Liver (tissue), 10 donors: ENCODE measurements at places on chromosomes 1 and 21. TPM values are rescaled to one million over a fixed set of nuclear protein-coding genes. Genes with fewer than 3 reads are reported as not detected.

PGLYRP3 gene
- not detected for polyA plus RNA-seq

GRCh38 chr1:161193561-161194235 is 5.2 kb downstream of the ADAMTS4 start:
- DNase-seq = no peak

- DNase-seq = no peak
These were observed 203.2 kb downstream of the APP start for GRCh38 chr21:25967181-25967900.

PTGS2 gene
- 0.11 TPM for polyA plus RNA-seq

AHDC1 gene
- polyA plus RNA-seq = 2.4 TPM

- no peak for DNase-seq
These were observed 53.2 kb upstream of the LYST start for GRCh38 chr1:235919833-235920441.

- DNase-seq = no peak
These were observed at the start of gene KCNJ6 for GRCh38 chr21:37916310-37917051. TSS of gene KCNJ6 (minus strand) at chr21:37916457. CDS start at chr21:37840682, 75,775 bp downstream.

TRIM67 gene
- not detected for polyA plus RNA-seq

DNA sequence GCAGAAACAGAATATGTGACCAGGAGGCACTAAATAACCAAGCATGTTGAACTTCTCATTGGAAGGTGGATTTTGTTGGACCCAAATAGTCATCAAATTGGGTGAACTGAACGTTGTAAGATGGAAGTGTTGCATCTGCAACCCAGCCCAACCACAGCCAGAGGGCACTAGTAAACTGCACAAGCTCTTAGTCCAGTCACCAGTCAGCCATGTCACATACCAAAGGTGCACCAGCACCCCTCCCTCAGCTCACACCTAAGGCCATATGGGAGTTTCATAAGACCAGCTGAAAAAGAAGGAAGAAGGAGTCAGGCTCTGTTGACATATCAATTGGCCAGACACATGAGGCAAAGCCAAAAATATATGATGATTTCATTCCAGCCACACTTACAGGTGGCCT is 481.7 kb upstream of the NR5A2 start:
- no peak for DNase-seq

PIGR gene
- 12.0 TPM for polyA plus RNA-seq

- no peak for DNase-seq
These were observed 21.9 kb downstream of the PIGK start for GRCh38 chr1:77197351-77197750.

DNA sequence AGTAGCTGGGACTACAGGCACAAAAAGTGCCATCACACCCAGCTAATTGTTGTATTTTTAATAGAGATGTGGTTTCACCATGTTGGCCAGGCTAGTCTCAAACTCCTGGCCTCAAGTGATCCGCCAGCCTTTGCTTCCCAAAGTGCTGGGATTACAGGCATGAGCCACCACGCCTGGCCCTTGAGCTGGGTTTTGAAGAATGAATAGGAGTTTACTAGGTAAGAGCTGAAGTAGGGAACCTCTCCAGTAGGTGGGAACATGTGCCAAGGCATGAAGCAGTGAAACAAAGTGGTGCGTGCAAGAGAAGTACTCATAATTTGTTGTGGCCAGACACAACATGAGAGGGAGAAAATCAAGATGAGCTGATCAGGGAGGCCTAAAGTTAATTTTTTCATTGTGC is 55.8 kb downstream of the MAST2 start:
- DNase-seq = no peak

FAM110D gene
- 0.10 TPM for polyA plus RNA-seq

GRCh38 chr1:53378932-53379661 is 51.2 kb upstream of the LRP8 start:
- no peak for DNase-seq

DNA sequence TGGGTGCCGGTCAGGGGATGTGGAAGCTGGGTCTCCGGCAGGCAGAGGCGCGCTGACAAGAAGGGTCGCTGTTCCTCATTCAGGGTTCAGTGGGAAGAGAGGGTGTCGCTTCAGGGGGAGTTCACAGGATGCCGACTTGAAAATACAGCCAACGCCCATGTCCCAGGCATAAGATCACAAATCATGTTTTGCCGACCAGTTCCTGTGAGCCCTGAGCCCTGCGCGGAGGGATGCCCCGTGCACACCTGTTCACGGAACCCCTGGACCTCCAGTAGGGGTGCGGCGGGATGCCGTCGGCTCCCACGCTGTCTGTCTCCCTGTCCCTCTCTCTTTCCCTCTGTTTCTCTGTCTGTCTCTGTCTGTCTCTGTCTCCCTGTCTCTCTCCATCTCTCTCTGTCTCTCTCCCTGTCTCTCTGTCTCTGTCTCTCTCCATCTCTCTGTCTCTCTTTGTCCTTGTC is 26.8 kb downstream of the TP73 start:
- no peak for DNase-seq

TNFSF4 gene
- polyA plus RNA-seq = 0.32 TPM

GRCh38 chr1:43285269-43285990 is at the start of gene C1orf210:
TSS of gene C1orf210 (minus strand) at chr1:43285581. CDS start at chr1:43283270, 2,311 bp downstream.
- DNase-seq = peak; percentile 54

ERICH3 gene
- polyA plus RNA-seq = 0.05 TPM

SHISAL2A gene
- polyA plus RNA-seq = 0.22 TPM

KMO gene
- polyA plus RNA-seq = 37.3 TPM

DNA sequence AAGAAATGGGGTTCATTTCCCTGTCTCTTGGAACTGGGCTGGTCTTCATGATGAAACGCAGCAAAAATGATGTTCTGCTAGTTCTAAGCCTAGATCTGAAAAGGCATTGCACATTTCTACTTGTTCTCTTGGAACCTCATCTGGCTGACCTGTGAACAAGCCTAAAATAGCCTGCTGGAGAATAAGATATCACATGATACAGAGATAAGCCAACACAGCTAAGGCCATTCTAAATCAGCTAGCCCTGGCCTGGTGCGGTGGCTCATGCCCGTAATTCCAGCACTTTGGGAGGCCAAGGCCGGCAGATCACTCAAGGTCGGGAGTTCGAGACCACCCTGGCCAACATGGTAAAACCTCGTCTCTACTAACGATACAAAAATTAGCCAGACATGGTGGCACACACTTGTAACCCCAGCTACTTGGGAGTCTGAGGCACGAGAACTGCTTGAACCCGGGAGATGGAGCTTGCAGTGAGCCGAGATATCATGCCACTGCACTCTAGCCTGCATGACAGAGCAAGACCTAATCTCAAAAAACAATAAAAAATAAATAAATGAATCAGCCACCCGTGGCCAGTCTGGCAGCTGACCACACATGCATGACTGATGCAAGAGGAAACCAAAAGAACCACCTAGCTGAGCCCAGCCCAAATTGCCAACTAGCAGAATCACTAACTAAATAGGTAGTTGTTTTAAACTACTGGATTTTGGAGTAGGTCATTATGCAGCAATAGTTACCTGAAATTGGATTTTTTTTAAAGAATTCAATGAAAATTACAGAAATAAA is 18.0 kb downstream of the CD244 start:
- DNase-seq = no peak

DNA sequence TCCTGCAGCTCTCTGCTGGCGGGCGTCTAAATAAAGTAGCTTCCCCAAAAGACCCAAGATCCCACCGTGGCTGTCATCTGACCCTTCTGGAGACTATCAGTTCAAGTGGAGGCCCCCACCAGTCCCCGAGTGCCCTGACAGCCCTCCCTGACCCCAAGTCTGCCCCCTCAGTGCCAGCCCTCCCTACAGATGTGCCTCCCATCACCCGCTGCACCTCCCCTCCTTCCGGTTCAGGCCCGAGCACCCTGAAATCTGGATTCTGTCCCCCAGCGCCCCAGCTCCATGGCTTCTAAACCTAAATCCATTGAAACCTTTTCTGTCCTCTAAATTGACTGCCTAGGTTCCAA is 595 bp downstream of the IL10RB start:
- no peak for DNase-seq

- no peak for DNase-seq
These were observed 192.9 kb downstream of the DUSP10 start for GRCh38 chr1:221548942-221549341.
